T follicular helper cell (primary cell): ENCODE measurements at places on chromosomes 2 and 18.

DNA sequence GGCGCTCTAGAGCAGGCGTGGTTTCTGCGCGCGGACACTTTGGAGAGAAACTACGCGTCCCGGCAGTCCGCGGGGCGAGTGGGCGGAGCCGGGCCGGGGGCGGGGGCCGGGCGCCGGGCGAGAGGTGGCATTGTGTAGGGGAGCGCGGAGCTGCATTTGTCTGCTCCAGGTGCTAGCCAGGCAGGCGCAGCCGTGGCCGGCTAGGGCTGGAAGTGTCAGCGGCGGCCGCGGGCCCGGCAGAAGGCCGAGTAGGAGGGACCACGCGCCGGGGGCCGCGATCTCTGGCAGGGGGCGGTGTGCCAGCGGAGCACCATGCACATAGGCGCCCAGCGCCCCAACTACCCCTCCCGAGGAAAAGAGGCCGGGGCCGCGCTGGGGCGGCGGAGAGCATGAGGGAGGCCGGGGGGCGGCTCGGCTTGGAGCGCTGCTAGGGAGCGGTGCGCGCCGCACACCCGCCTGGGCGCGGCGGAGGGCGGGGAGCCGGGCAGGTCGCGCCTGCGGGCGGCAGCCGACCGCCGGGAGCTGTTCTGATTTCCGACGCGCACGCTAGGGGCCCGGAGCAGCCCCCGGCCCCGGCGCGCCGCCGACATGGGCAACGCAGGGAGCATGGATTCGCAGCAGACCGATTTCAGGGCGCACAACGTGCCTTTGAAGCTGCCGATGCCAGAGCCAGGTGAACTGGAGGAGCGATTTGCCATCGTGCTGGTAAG lies at the start of gene FMNL2:
Gene FMNL2 (plus strand): TSS at position 159 of the 710 bp plus-strand sequence.
- DNase-seq: no peak

DNA sequence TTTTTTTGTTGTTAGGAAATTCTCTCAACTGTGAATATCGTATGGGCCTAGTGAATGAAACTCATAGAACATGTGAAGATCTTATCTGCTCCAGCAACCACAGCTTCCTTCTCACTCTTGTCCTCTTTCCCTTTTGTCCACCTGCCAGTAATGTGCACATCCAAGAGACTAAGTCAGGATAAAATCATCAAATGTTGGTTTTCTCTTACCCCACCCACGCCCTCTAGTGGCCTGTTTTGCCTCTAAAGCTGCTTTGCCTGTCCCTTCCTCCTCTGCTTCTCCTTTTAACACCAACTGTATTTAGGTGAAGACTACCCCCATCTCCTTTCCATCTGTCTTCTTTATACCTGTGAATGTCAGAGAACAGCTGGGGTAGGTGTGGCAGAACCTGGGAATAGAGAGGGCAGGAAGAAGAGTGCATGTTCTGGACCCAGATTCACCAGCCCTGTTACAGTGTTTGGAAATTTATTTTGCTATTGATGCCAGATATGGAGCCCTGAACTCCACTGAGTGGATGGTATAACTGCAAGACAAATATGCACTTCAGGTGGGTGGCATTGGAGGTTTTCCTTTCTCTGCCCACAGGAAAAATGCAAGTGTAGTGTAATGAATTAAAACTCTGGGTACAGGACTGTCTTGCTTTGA lies 8.4 kb upstream of the MGAT5 start:
- DNase-seq: peak; percentile 66

DNA sequence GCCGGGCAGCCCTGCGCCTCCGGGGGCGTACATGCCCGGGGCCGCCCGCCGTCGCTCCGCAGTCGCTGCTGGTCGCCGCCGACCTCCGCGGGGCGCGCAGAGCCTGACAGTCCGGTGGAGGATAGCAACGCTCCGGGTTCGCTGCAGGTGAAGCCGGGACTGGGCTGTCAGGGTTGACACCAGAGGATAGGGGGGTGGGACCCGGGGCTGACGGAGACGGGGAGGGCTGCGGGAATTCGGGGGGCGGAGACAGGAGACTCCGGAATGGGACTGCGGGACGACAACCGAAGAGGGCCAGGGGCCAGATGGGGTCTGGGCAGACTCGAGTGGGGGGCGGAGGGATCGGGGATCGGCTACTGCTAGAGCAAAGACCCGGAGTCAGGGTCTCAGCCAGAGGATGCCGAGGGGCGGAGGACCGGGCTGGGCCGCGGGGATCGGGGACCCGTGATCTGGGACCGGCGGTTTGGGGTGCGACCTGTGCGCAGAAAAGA lies 403 bp downstream of the TMEM127 start:
- DNase-seq: no peak

DNA sequence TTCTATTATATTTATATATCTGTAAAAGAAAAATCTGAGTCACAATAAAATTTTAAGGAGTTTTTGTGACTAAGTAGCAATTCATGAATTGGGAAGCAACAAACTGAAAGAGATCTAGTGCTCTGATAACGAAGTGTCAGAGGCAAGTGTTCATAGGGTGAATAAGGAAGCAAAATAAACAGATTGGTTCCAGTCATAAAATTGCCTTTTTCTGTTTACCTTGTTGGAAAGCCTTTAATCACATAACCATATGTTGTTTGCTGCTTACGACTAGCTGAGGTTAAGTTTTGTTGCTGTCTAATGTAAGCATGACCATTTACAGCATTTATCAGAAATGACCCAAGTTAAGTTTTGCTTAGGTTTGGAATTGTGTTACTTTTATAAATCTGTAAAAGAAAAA lies 358.9 kb downstream of the ARL6IP6 start:
- DNase-seq: no peak

DNA sequence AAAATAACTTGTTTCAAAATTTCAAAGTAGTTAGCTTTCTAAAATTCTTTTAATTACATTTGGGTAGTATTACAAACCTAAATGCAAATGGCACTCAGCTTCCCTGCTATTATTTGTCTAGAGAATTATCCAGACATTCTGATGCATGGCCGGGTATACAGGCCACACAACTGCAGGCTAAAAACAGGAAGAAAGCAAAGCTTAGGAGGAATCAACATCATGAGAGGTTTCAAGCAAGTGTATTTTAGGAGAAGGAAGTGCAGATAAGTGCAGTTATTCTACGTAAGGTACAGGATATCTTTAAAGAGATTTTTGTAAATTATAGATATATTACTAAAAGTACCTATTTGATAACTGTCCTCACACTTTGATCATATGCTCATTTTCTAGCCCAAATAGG lies 46.8 kb upstream of the RNU4ATAC start:
- no peak for DNase-seq

DNA sequence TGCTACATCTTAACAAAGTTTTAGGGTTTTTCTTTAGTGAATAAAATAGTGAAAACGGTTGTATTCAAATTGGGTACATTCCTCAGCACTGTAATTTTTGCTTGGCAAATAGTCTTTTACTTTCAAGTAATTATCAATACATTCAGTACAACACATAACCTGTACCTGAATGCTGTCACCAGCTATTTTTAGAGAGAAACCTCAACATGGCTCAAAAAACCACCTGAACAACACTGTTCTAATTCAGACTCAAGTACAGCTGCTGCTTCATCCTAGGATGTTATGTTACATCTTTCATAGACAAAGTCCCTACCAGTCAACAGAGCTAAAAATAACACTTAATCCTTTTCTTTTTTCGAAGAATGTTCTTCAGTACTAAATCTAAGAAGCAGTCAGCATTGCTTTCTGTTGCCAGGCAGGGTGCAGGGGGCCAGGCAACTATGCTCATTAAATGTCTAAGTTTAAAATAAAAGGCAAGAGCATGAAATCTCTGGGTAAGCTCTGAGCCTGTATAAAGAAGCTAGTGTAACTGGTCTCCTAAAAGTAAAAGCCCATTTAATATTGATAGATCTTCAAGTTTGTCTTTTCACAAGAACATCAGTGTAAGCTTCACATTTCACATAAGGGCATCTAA lies 20.5 kb downstream of the PDIA6 start:
- no peak for DNase-seq

- DNase-seq: no peak
Observed at GRCh38 chr18:62372156-62372555, 47.0 kb downstream of the TNFRSF11A start.

GRCh38 chr2:224944707-224945547 lies 97.3 kb downstream of the DOCK10 start:
- DNase-seq: no peak

DNA sequence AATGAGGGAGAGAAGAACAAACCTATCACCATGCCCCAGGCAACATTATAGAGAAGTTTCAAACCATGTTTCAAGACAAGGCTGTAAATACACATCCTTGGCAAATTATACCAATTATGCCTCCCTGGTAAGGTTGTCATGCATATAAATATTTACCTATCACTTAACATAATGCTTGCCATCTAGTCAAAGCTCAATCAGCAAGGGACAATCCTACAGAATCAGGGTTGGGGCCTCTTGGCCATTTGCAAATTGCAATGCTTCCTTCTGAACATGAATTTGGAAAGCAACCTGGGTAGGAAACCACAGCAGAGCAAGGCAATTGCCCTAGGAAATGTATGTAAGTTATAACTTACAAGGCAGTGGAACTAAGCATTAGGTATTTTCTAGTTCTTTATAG lies 907.2 kb upstream of the CDH2 start:
- DNase-seq: no peak

DNA sequence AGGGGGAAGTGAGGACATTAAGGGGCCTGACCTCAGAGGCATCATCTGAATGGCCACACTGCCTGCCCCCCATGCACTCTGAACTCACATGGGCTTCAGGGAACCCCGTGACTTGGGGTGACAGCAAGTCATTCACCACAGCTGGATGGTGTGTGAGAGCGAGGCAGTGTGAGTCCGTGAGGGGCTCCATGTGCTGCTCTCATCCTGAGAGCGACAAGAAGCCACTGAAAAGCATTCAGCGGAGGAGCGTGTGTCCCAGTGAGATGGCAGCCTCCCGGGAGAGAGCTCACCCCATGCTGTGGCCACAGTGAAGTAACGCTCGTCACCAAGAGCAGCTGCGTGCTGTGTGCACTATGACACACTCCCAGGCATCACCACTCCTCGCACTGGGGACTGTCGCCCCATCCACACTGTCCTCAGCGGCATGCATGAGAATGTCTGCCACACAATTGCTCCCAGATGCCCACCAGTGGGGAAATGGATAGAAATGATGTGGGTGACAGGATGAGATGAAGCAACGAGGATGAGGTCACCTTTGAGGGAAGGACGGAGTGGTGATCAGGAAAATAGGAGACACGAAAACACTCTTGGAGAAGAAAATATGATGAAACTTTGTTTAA lies 213.0 kb upstream of the RAB6C start:
- no peak for DNase-seq

DNA sequence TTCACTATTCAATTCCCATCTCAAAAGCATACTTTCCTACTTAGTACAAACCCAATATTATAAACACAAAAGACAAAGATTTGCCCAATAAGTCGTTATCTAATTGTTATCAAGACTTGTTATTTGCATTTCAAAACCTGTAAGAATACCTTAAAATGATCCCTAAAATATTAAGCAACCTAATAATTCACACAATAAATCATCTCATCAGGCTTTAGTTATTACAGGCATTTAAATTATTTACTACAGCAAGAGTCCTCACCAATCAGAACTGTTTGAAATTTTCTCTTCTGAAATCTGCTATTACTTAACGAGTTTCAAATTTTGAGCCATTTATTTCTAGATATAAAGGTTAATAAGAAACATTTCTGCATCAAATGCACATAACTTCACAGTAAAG lies 1.6 kb downstream of the CCDC88A start:
- DNase-seq: no peak

DNA sequence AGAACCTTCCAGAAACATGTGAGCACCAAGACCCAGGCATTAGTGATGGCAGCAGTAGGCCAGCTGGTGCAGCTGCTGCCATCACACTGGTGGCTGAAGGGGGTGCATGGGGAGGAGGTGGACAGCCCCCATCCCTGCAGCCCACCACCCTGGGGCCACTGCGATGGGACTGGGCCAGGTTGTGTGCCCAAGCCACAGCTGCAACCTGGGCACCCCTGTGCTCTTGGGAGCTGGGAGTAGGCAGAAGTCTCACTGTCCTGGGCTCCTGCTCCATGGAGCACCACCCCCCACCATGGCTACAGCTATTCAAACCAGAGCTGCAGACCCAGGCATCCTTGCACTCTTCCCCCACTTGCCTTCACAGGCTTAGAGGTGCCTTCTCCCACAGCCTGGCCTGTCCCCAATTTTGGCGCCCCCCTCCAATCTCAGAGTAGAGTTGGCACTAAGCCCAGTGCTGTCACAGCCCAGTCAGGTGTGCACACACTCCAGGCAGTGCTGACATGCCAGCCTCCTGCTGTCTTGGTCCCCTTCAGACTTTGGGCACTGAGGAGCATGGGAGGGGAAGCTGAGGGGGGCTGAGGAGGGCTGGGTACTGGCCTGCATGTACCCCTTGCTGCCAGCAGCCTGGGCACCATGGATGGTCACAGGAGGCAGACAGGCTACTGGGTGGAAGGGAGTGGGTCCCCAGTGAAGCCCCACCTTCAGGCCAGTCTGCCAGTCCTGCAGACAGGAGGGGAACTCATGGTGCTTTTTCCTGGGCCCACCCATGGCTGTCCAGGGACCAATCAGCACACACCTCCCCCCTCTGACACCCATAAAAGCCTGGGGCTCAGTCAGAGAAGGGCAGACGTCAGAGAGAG lies 67.1 kb downstream of the CYP26B1 start:
- DNase-seq: no peak

GRCh38 chr18:75208836-75209128 lies 157 bp downstream of the PTGR3 start:
- no peak for DNase-seq

DNA sequence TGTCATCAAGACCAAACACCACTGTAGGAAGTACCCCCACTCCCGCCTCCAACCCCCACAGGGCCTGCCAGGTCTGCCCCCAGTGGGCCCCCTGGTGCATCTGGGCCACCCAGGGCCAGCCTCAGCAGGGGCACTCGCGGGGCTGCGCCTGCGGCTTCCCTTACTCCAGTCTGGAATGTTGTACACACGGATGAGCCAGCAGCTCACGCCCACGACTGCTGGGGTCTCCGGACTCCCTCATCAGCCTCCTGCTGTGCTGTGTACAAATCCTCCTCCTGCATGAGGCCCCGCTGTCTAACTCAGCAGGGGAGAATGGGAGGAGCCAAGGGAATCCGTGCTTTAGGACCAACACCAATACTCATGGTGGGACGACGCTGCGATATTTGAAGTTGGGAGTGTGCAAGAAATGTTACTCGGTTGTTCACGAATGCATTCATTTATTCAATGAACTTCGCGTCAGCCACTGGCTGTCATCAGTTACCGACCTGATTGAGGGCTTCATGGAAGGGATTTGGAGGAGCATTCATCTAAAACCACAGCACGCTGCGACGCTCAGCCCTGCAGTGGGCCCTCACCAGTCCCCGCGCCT lies 654 bp upstream of the ASB1 start:
- no peak for DNase-seq

GRCh38 chr18:58597649-58598048 lies 31.2 kb downstream of the ALPK2 start:
- DNase-seq: no peak
